ENCODE measurements at places on chromosomes 3 and 15. TPM values are rescaled to one million over a fixed set of nuclear protein-coding genes. Genes with fewer than 3 reads are reported as not detected.

The TRH gene
- 2.5 TPM for total RNA-seq

The GHSR gene
- not detected for total RNA-seq

The CYP1A1 gene
- total RNA-seq = not detected

The SLC9C1 gene
- total RNA-seq = 0.33 TPM

The MASP1 gene
- total RNA-seq = 19.2 TPM

The TMEM207 gene
- not detected for total RNA-seq

The ESYT3 gene
- total RNA-seq = 0.27 TPM

The IGSF10 gene
- total RNA-seq = 8.0 TPM

The HERC2 gene
- total RNA-seq = 41.4 TPM

The GOLGA8T gene
- total RNA-seq = not detected

The TGM4 gene
- total RNA-seq = not detected

The EFCC1 gene
- total RNA-seq = not detected

The COLQ gene
- total RNA-seq = 1.8 TPM

The CCK gene
- total RNA-seq = not detected

The TM6SF1 gene
- not detected for total RNA-seq

The EIF5A2 gene
- 22.3 TPM for total RNA-seq

The OR5H1 gene
- not detected for total RNA-seq

The MORC1 gene
- total RNA-seq = not detected

The SLC2A2 gene
- total RNA-seq = not detected

Measured in fibroblast of the aortic adventitia (primary cell).